ENCODE measurements at places on chromosomes 5 and 9.

GRCh38 chr5:129935626-129936025 is 31.4 kb downstream of the CHSY3 start:
- DNase-seq: no peak

- no peak for DNase-seq
These were observed 23.4 kb downstream of the PHF2 start for GRCh38 chr9:93599571-93600403.

DNA sequence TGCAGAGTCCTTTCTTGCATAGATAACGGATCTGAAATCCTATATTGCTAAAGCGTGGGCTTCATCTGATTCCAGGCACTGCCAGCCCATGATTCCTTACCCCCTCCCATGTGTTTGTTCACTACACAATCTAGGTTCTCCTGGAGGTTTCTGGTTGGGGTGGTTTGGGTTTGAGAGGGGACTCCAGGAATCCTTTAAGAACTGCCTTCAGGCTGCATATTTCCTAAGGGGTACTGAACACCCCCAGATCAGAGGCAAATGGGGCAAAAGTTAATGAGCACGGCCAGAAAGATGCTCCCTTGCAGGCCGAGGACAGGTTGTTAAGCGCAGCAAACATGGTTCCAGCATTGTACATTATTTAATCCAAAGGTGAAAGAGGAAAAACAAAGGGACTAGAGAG is 9.9 kb downstream of the NR2F1 start:
- no peak for DNase-seq

DNA sequence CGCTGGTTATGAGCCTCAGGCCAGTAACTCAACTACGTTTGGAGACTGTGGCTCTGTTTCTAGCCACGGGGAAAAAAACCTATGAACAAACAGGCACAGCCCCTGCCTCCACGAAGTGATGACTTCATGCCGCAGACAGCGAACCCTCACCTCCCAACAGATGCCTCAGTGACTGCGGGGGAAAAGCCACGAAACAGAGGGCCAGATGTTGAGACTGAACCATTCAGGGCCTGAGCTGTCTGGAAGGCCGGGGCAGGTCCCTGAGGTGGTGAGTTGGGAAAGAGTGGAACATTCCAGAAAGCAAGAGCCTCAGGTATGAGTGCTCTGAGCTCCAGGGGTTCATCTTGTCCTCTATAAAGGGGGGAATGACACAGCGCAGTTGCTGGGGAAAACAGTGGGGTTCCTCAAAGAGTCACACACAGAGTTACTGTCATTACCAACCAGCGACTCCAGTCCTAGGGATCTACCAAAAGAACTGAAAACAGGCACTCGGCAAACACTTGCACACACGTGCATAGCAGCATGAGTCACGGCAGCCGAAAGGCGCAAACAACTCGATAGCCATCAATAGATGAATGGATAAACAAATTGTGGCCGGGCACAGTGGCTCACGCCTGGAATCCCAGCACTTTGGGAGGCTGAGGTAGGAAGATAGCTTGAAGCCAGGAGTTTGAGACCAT is 15.3 kb downstream of the PLPP7 start:
- DNase-seq: no peak

- DNase-seq: no peak
These were observed 262.0 kb upstream of the FBXL7 start for GRCh38 chr5:15238006-15238405.

DNA sequence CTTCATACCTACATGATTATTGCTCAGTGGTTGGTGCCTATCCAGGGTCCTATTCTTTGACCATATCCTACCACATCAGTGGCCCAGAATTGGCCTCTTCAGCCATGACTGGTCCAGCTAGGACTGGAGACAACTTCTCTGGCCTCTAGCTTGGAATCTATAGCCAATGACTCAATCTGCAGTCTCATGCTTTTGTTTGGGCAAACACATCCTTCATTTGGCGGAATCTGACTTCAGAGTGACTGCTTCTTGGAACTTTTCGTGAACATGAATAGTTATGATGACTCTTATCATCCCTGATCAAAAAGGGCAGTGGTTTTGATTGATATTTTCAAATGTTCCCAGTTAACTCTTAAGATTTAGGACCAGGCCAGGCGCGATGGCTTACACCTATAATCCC is 134.1 kb downstream of the PAPPA start:
- no peak for DNase-seq

GRCh38 chr5:76947082-76947503 is 5.8 kb upstream of the CRHBP start:
- no peak for DNase-seq

- no peak for DNase-seq
These were observed 20.9 kb upstream of the ADAM19 start for GRCh38 chr5:157596487-157596886.

GRCh38 chr5:127849891-127850290 is 146.7 kb downstream of the CCDC192 start:
- DNase-seq: no peak

DNA sequence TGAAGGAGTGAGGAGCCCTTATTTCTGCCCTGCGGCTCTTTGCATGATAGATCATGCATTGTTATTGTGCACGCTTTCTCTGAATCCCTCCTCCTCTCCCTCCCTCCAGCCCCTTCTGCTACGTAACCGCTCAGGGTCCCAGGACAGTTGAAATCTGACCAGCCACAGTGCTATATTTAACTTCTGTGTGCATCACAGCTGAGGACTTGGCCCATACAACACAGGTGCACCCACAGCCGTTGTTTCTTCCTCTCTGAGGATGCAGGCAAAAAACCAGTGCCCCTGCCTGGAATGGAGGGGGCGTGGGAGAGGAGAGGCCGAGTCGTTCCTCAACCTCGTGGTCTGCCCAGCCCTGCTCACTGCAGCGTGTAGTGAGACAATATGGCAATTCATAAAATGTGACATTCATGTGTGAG is 335.6 kb upstream of the CLINT1 start:
- DNase-seq: no peak

DNA sequence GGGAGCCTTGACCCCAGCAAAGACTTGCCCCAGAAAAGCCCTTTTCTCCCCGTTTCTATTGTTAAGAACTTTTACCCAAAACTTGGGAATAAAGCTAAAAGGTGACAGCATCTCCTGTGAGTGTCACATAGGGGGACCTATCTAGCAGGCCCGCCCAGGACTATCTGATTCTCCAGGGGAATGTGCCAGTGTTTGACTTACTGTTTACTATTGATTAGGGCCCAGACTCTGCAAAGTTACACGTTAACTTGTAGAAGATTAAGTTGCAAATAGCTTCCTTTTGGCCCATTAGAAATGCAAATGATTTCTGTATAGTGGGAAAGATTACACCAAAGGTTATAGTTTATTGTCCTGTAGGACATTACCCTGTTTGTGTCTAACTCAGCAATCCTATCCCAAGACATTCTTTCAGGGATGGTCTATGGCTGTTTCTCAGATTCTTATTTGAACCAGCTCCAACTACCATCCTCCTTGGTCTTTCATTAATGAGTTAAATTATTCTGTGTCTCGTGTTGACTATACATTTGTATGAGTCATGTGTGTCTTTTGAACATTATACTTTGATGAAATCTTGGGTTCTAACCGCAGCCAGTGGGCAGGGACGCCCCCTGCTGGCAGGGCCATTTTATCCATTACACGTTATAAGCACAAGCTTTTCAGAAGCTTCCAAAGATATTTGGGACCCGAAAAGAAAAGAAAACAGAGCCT is 60.7 kb downstream of the HRH2 start:
- DNase-seq: no peak

- DNase-seq: no peak
These were observed 43.1 kb upstream of the IFNE start for GRCh38 chr9:21525174-21525573.

DNA sequence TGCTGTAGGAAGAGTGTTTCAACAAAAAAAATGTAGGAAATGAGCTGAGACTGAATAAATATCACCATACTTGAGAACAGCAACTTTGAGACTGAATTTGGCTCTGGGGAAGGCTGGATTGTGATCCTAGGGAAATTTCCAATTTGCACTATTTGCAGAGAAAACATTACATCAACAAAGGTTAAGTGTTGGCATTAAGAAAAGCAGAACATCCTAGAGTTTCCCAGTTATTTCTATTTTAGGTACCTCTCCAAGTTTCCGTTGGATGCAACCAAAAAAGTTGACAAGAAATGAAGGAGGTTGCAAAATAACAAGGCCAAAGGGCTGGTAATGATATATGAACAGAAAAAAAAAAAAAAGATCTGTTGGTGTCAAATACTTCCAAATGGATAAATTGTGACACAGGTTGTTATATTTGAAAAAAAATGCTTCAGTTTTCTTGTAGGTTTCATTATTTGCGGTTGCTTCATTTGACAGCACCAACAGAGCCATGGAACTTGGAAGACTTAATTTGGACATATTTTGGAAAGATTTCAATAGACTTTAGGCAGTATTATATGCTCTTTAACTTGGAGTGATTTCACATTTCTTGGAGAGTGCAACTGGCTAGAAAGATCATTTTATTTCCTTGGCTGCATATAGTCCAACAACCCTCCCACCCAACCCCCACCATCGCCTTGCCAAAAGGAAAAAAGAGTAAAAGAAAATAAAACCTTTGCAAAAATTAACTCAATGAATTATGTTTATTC is 230.8 kb downstream of the ZNF608 start:
- no peak for DNase-seq

- no peak for DNase-seq
These were observed 46.8 kb upstream of the FUBP3 start for GRCh38 chr9:130532426-130533080.

- no peak for DNase-seq
These were observed 36.4 kb downstream of the GGTA1 start for GRCh38 chr9:121463026-121463807.

DNA sequence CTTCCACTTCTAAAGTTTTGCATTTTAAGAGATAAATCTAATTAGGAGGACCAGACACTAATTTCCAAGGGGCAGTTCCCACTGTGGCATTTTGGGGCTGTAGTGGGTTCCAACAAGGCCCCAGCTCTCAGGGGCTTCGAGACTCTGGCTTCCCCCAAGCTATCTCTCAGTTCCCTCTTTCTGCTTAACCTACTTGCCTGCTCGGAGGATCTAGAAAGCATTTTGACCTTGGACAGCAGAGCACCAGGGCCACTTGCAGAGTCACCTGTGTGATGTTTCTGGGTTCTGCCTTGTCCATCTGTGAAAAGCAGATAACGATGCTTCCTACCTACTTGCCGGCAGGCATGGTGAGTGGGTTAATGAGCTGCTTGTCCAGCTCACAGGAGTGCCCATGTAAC is 175.4 kb downstream of the MED10 start:
- no peak for DNase-seq

DNA sequence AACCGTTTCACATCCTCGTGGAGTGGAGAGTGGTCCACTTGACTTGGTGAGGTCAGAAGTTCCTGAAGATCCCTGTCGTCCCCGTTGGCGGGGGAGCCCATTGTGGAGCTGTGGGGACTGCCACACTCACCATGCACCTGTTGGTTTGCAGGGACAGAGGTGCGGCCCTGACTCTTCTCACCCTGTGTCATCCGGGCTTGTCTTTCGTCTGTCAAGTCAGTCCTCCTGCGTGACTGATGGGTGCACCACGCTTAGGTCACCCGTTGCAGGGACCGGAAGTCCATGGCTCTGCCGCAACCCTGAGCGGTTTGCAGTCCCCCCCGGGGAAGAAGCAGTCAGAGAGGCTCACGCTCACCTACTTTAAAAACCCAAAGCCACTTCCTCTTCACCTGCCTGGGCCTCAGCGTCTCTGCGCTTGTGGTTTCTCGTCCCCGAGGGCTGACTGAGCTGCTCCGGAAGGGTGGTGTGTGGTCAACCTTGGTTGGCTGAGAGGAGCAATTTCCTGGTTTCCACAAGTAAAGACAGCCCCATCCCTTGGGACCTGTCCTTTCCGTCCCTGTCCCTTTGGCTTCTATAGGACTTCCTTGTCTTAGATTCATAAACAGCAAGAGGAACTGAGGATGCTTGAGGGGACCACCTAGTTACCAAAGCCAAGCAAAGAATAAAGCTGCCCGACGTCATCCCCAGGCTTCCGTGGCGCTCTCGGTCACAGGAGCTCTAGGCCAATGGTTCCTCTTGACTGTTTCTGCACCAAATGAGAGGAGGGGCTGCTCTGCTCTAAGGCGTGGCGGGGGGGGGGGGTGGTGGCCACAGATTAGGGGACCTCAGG is 53.2 kb downstream of the USP20 start:
- DNase-seq: no peak

DNA sequence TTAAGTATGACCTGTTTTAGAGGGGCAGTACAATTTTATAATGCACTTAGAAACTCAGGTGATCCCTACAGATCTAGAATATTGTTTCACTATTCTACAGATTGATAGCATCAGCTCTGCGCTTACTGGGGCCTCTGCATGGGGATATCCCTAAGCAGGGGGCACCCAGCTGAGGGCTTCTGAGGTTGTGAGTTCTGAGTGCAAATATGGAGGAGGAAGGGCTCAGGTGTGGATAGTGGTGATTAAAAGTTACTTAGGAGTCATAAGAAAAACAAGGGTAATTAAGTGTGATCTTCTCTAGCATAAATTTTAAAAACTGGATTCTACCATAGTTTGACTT is 274.4 kb downstream of the EFNA5 start:
- no peak for DNase-seq

DNA sequence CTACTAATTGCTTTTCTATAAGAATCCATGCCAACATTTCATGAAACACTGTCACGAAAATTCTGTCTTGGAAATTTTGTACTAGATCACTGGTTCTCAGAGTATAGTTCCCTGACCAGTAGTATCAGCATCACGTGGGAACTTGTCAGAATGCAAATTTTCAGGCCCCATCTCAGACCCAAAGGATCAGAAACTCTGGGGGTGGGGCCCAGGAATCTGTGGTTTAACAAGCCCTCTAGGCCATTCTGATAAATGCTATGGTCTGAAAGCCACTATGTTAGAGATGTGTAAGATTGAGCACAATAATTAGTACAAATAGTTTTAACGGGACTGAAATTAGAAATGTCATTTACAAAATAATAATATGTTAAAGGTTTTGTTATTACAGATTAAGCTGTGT is 615.7 kb upstream of the ARRDC3 start:
- DNase-seq: no peak

GRCh38 chr5:56279979-56280378 is 46.8 kb upstream of the ANKRD55 start:
- DNase-seq: no peak

DNA sequence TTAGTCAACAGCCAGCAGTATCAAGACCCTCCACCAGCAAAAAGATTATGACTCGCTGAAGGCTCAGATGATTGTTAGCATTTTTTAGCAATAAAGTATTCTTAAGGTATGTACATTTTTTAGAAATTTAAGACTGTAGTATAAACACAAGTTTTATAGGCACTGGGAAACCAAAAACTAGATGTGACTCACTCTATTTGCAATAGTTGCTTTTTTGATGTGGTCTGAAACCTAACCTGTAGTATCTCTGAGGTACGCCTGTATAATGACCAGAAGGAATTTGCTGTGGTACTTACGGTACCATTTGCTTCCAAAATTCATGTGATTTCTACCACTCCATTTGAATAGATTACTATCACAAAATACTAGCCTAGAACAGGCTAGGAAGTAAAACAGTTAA is 60.8 kb downstream of the WDR41 start:
- no peak for DNase-seq
